ENCODE measurements at places on chromosomes 12 and 14.

- no peak for DNase-seq
Measured at GRCh38 chr12:91507754-91508153, 325.1 kb upstream of the DCN start.

DNA sequence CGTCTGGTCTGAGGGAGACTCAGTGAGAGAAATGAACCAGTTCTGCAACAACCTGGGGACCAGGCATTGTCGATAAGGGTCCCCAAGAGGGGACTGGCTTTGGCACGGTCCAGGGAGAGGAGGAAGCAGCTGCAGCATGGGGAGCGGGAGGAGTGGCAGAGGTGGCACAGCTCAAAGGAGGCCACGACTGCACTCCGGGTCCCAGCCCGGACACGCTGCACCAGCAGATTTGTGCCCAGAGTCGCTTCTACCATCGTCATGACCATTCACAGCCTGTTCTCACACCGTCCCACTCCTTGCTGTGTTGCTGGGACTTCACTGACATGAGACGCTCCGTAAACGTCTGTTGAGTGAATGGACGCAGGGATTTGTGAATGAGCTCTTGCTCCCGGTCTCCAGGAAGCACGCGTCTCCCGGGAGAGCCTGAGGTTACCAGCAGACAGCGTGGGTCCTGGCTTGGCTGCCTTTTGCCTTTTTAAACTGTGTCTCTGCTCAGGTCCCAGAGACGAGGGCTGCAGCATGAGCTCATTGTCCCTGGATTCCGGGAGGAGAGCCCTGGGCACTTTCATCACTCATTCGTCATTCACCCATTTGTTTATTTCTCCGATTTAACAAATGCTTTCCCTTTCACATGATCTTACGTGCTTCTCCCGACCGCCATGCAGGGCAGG, 137.0 kb downstream of the PIWIL1 start:
- no peak for DNase-seq

DNA sequence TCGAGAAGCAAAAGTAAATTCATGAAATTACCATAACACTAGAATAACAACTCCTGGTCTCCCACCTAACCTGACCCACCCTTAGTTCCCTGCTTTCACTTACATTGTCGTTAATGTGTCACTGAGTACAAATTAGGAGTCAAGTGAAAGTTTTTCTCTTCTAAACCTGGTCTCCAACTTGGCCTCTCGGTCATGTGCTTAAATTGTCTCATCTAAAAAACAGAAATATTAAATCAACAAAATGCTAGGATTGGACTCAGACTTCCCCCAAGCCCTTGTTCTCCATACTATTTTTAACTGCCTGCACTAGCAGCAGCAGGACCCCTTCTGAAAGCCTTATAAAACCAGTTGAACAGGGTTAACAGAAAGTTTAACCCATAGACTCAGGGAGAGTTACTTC, 1.8 kb upstream of the BTG1 start:
- DNase-seq = no peak

DNA sequence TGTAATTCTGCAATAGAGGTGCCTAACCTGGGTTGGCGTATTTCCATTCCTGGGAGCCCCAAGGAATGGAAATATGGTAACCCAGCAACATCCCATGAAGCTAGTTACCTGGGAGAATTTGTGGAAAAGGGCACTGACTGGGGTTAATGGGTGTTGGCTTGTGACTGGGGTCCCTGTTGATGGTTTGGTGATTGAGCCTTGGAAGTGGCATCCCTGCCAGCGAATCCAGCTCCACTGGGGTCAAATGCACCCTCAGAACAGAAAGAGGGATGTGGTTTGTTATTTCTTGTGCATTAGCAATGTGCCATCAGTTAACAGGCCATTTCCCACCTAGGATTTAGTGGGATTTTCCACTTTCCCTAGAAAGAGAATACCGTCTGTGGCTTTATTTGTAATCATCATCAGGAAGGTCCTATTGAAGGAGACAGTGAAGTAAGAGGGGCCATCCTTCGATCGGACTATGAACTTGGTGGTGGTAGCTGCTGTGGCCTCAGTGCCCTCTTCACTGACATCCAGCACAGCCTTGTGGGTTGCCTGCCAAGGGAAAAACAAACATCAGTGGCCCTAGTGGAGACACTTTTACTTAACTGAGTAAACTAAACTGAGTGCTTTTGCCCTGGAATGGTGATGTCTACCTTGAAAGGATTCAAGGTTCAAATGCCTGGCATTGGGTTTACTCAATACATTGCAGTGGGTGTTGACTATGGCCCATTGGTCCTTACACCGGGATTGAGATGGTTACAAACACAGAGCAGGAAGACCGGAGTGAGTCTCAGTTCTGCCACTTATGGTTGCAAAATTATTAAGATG, 10.4 kb upstream of the SERPINA11 start:
- no peak for DNase-seq
